ENCODE measurements at places on chromosomes 4 and X.

GRCh38 chrX:15789979-15790768, at the start of gene ZRSR2:
TSS of gene ZRSR2 (plus strand) at chrX:15790484. CDS start at chrX:15790496, 12 bp downstream.
- DNase-seq: peak; percentile 81

DNA sequence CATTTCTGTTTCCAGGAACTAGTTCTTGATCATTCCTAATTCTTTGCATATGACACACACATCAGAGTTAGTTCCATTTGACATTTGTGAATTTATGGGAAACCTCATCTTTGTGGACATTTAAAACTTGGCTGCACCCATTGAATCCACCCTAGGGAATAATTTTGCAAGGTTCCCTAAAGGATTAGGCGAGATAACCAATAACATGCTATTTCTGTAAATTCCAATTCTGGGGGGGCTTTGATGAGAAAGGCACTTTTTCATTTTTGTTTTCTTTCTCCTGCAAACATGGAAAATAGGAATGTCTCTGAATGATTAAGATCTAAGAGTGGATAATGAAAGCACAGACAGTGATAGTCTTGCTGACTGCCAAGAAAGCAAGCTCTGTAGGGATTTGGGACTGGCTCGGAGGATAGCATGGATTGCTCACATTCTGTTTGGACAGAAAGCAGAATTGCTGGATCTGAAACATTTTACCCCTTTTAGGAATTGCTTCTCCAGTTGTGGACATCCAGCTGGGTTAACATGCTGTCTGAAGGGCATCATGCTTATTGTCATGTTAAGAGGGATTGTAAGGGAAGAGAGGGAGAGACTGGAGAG, 145.1 kb downstream of the NHS start:
- DNase-seq: no peak

DNA sequence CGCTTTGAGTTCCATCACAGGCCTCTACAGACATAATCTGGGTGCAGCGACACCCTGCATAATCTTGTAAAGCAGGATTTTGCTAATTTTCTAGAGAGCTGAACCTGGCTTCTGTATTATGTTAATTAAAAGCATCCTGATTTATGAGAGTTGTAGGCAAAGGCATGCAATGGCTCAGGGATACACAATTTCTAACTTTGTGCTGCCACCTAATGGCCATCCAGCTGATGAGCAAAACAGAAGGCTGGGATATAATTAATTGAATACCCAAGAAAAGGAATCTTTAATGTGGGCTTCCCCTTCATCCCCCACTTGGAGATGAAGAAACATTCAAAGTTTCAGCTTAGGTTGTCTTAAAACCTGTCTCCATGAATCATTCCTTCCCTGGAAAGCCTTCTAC, 78.1 kb downstream of the BMP15 start:
- DNase-seq: peak; percentile 26

- DNase-seq: no peak
Observed at GRCh38 chr4:87390551-87390890, 467 bp downstream of the HSD17B11 start.

- no peak for DNase-seq
Observed at GRCh38 chrX:69374569-69374968, 129.6 kb upstream of the NALF2 start.

DNA sequence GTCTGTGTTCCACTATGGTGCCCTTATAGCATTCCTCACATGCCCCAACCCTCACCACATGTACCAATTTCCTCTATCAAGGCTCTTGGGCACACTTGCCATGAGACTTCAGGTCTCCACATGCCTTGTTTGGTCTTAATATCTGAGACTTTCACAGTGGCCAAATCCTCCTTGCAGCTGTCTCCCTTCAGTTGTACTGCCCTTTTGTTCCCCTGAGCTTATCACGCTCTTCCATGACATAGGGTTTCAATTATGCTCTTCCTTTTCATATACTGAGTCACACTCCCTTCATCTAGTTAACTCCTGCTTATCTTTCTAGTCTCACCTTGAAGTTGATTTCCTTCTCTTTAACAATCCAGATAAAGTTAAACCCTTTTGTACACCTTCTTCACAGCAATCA, 212.9 kb downstream of the PDHA2 start:
- DNase-seq: no peak

- DNase-seq: no peak
Observed at GRCh38 chr4:99878604-99879003, 15.6 kb downstream of the LAMTOR3 start.

- DNase-seq: no peak
Observed at GRCh38 chrX:44019911-44020310, 46.7 kb upstream of the NDP start.

- no peak for DNase-seq
Observed at GRCh38 chr4:184635381-184635780, 13.9 kb downstream of the CASP3 start.

- DNase-seq: no peak
Observed at GRCh38 chr4:139893801-139894200, 228.2 kb downstream of the MGST2 start.

DNA sequence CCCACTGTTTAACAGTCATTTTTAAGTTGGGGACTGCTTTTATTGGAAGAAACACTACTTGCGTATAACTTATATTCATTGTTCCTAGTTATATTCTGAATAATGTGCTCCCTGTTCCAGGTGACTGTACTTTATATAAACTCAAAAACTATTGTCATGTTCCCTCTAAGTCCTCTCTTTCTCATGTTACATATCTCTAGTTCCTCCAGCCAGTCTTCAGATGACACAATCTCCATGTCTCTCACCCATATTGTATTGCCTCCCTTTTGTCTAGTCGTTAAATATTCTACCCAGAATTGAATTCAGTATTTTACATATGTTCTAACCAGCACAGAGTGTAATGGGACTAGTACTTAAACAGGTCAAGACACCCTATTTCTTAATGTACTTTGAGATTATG, 5.3 kb downstream of the VAMP7 start:
- no peak for DNase-seq

- DNase-seq: no peak
Observed at GRCh38 chrX:74049126-74049525, 254.9 kb upstream of the ZCCHC13 start.

GRCh38 chr4:147789596-147789995, 57.7 kb downstream of the ARHGAP10 start:
- no peak for DNase-seq

DNA sequence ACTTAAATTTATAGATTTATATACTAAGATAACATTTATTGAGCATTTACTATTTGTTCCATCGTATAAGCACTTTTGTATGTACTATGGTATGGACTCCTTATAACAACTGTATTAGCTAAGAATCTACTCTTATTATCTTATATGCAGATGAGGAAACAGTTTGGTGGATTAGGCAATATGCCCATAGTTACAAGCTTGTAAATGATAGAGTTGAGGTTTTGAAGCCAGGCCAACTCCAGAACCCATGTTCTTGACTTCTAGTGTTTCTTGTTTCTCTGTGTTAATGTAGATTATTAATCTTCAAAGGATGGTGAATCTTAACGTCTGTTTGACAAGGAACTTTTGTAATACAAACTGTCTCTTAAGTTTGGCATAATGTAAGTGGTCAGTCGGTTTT, 71.3 kb downstream of the STIM2 start:
- DNase-seq: no peak

GRCh38 chr4:110442309-110442708, 33.6 kb upstream of the ENPEP start:
- DNase-seq: no peak

GRCh38 chr4:20983763-20984575, 283.7 kb downstream of the PACRGL start:
- DNase-seq: peak; percentile 19

DNA sequence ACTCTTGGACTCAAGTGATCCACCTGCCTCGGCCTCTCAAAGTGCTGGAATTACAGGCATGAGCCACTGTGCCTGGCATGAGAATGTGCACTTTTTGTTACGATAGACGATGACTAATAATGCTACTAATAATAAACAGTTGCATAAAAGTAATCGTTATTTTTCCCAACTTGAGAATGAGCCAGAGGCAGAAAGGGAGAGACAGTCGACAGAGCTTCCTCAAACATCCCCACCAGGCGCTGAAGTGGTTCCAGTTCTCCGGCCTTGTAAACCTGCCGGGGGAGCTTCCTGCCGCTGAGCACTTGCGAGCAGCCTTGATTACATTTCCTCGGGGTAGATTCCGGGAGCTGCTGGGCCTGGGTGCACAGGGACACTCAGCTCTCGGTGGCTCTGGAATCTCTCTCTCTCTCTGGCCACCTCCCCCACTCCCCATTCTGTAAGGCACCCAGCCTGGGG, 8.9 kb upstream of the HTRA3 start:
- peak; percentile 55 for DNase-seq

DNA sequence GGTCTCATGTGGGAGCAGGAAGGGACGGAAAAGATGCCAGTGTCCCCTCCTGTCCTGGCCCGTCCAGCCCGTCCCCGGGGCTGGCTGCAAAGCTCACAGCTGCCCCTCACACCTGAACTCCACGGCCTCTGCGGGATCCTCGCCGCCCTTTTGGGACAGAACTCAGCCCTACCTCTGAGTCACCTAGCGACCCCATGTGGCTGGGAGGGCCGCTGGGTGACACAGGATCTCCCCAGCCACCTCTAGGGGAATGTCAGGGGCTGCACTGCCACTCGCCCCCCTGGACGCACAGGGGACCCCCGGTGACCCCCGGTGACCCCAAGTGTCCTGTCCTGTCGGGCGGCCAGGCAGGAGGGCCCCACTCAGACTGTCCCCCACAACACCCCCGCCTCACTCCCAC, 748 bp downstream of the FAM9B start:
- no peak for DNase-seq

GRCh38 chrX:40457406-40457805, 123.4 kb upstream of the ATP6AP2 start:
- DNase-seq: no peak

- no peak for DNase-seq
Observed at GRCh38 chr4:76857074-76857409, 40.9 kb downstream of the SOWAHB start.

GRCh38 chr4:139493176-139493575, 39.3 kb downstream of the RAB33B start:
- no peak for DNase-seq

DNA sequence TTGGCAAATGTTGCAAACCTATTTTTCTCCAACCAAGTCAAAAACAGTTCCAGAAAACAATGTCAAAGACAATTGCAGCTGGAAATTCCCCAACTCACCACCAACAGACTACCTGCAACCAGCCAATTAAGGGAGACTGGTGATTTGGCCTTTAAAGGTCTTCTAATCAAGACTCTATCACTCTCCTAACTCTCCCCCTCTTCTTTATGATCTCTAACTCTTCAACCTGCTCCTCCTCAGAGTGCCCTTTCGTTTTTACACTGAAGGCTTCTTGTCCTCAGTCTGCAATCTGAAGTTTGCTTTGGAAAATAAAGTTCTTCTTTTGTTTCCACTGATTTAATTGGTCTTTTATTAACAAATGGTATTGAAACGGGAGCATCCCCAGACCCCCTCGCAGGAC, 203.9 kb downstream of the TECRL start:
- DNase-seq: no peak

DNA sequence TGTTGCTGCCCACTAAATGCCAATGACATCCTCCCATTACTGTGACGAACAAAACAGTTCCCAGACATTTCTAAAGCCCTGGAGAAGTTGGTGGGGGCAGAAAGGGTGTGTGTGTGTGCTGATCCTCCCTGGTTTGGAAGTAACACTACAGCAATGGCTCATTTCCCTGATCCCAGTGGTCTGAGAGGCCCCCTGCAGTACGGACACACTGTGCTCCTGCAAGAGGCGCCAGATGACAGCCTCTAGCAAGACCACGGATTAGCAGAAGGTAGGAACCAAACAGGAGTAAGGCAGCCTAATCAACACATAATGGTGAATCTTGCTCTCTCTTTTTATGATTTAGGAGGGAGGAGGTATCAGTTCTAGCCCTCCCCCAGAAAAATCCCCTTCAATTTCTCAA, 49.6 kb downstream of the CHRDL1 start:
- DNase-seq: no peak

All from BE2C (cell line).